ENCODE measurements at places on chromosomes 1 and 21. TPM values are rescaled to one million over a fixed set of nuclear protein-coding genes. Genes with fewer than 3 reads are reported as not detected.

ZNF648 gene
- not detected for total RNA-seq

DCLRE1B gene
- 6.0 TPM for total RNA-seq

HAO2 gene
- total RNA-seq: 0.17 TPM

ANKRD34A gene
- total RNA-seq: 3.4 TPM

SMIM11 gene
- 20.5 TPM for total RNA-seq

OLIG2 gene
- total RNA-seq: not detected

CDA gene
- 1.6 TPM for total RNA-seq

All from mucosa of gallbladder (tissue), 1 donor.